Iris pigment epithelial cell (primary cell): ENCODE measurements at places on chromosomes 4 and X.

- no peak for DNase-seq
Observed at GRCh38 chrX:130030826-130031225, 48.4 kb downstream of the BCORL1 start.

DNA sequence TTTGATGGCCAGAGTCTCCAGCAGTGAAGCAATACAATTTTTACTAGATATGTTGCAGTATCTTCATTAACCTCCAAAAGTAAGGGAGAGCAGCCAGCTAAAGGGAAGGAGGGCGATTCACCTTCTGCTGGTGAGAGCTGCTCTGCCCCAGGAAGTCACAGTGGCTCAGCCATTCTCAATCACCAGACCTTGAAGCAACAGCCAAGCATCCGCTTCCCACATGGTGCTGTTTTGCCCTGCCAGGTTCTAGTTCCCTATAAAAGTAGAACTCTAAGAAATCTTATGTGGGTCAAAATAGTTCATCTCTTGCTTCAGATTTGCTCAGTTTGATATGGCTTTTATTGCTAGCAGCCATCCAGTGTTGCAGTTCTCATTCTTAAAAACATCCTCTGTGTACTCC is 166.8 kb downstream of the STIM2 start:
- DNase-seq, result no peak

DNA sequence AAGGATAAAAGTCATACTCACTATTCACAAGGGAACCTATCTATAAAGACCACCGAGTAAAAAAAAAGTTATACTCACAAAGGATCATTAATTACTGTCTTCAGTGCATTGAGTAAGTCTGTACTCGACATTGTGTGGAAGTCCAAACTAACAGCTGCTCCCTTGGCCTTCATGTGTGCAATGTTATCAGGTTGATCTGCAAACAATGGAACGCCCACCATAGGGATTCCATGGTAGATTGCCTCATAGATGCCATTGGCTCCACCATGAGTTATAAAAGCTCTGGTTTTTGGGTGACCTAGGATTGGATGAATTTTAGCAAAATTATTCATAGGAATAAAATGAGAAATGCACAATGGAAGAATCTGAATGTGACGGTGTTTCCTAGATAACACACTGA is 10.6 kb downstream of the UGT2B4 start:
- DNase-seq, result no peak

- DNase-seq, result no peak
Observed at GRCh38 chrX:109728173-109728535, 4.9 kb downstream of the ACSL4 start.

DNA sequence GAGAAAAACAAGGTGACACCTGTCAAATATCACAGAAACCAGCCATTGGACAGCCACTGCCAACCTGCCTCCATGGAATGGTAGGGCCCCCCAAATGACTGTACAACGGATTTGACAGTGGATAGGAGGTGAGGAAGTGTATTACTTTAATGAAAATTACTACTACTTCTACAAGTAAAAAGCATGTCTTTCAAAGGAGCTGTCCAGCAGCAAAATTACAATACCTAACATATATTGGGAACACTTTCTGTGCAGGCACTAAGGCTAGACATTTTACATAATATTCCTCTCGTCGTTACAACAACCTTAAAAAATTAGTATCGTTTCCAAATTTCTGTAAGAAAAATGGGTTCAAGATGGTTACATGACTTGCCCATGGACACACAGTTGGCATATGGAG is 14.9 kb downstream of the PPP3CA start:
- DNase-seq, result no peak
